ENCODE measurements at places on chromosomes 3 and 15.
A peak's percentile ranks its signal among the peaks of the same experiment; 100 is the strongest.

GRCh38 chr3:7038394-7038793, 177.5 kb downstream of the GRM7 start:
- DNase-seq, result no peak

GRCh38 chr3:194401346-194401745, 2.3 kb upstream of the GP5 start:
- no peak for DNase-seq

DNA sequence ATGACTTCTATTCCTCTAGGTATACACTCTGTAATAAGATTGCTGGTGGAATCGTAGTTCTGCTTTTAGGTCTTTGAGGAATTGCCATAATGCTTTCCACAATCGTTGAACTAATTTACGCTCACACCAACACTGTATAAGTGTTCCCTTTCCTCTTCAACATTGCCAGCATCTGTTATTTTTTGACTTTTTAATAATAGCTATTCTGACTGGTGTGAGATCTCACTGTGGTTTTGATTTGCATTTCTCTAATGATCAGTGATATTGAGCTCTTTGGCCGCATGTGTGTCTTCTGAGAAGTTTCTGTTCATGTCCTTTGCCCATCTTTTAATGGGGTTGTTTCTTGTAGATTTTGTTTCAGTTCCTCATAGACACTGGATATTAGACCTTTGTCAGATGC, 12.8 kb downstream of the NXPE3 start:
- DNase-seq, result no peak

DNA sequence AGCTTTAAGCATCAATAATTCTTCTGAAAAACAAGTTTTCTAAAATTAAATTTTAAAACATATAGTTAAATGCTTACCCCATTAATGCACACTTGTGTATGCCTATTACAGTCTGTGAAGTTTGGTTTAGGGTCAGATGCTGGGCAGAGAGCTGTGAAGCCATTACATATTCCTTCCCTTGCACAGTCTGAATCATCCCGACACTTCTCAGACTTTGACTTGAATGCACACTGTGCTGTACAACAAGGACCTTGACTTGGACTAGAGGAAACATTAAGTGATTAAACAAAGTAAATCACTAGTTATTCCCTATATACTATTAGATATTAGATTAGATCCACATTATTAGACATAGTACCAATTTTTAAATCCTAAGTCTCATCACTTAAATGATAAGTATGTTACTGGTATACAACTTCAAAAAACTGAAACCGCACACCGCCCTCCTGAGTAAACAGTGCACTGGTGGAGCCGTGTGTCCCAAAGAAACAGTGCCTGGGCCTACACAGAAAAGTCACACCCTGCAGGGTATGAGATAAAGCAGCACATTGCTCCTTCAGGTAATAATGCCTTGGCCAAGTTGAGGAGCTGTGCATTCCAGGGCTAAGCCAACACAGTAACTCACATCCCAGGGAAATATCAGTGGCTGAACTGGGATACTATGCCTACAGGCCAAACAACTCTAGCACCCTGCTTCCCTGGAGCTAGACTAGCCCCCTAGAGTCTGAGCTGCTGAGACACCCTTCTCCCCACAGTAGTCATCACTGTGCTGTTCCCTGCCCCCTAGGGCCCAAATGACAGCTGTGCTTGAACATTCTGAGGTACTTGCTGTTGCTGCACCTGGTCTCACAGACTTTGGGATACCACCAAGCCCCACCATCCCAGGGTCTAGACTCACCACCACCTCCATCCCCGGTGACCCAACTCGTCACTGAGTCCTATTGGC, 137.5 kb downstream of the ADAM10 start:
- no peak for DNase-seq

GRCh38 chr3:61955483-61955882, 394.1 kb downstream of the PTPRG start:
- no peak for DNase-seq

DNA sequence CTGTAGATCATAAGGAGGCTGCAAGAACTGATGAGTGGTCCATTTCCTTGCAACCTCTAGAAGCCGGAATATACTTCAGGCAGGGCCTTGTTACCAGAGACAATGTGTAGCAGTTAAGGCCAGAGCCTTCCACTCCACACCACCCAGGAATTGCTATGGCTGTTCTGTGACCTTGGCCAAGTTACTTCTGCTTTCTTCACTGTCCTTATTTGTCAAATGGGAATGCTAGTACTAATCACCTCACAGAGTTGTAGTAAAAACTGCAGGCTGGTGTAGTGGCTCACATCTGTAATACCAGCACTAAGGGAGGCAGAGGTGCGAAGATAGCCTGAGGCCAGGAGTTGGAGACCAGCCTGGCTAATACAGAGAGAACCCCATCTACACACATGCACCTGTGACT, 28.7 kb upstream of the RPN1 start:
- DNase-seq, result no peak

GRCh38 chr15:95196176-95196915, 965.0 kb downstream of the MCTP2 start:
- no peak for DNase-seq

GRCh38 chr15:75209289-75209676, 7.6 kb downstream of the C15orf39 start:
- DNase-seq, result no peak

- no peak for DNase-seq
Measured at GRCh38 chr15:73881579-73882320, 8.4 kb downstream of the TBC1D21 start.

DNA sequence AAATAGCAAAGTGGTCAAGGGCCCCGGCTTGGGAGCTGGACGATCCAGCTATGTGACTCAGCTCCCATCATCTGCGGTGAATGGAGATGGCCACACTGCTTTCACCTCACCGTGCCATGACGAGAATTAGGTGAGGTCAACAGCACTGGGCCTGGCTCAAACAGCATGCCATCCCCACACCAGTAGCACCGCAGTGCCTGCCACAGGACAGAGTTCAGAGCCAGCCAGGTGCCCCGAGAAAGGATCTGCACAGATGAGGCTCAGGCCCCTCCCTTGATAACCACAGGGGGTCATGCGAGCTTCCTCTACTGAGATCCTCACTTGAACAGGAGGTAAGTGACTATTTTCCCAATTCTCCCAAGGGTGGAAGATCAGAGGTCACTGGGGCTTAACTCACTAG, 29.4 kb downstream of the ZXDC start:
- DNase-seq, result no peak

DNA sequence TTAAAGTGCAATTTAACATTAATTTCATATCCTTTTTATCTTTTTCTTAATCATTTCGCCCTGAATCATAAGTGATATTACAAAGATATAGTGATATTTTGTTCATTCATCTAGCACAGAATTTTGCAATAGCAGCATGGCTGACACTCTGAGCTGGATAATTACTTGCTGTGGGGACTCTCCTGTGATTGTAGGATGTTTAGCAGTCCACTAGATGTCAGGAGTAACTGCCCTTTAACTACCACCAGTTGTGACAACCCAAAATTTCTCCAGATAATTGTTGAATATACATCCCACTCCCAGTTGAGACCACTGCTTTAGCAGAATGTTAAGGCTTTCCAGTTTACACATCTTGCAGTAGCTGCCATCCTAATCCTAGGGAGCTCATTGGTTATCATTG, 196.8 kb upstream of the MBNL1 start:
- DNase-seq, result peak; percentile 72

- peak; percentile 98 for DNase-seq
Measured at GRCh38 chr15:84653910-84654688, at the start of gene WDR73. Gene WDR73 (minus strand): TSS chr15:84654283. CDS start chr15:84654274, 9 bp downstream.

DNA sequence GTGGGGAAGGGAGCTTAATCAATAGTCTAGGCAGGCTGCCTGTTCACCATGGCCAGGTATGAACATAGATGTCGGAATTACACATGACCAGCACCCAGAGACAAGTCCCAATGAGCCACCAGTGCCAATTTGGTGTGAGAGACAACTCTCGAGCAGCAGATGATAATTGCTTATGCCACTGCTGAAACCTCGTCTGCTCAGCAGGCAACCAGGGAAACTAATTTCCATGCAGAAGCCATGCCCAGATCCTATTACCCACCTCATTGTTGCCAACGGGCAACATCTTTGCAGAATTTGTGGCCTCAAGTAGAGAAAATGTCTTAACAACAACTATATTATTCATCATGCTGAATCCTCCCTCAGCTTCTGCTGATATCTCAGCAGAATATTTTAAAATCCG, 84.9 kb downstream of the CGGBP1 start:
- no peak for DNase-seq

- peak; percentile 79 for DNase-seq
Measured at GRCh38 chr15:90839187-90840071, 29.0 kb upstream of the FURIN start.

DNA sequence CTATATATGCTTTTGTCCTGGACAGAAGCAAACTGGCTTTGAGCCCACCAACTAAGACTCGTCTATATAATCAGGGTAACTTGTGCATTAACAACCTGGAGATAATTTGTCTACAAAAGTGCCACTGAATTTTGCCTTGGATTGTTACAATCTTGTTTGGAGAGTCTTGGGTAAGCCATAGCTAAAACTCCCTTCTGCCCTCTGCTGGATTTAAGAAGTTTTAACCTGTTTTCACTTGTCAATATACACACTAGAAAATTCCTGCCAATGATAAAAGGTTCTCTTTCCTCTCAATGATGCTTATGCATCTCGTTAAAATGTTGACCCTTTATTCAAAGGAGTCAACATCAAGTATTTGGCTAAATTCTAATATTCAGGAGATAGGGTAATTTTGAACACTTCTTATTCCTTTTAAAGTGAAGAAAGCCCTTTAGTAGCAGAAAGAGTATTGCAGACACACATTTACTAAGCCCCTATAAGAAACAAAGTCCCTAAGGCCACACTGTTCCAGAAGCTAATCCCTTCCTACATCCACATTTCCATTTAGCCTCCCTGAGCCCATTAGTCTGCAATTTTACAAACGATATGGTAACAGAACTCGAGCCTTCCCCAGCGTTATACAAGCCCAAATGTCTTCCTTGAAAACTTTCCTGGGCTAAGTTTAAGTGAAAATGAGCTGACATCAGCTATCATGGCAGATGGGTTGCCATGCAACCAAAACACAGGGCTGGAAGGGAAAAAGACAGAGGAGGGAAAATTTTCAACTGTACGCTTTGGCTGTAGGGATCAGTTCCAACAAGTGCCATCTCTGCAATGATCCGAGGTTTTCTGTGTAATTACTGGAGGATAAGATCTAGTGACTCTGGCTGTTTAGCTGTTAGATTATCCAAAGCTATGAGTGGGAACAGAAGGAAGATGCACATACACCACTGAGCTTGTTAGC, 75.9 kb upstream of the FGF12 start:
- peak; percentile 50 for DNase-seq

- no peak for DNase-seq
Measured at GRCh38 chr3:132723024-132723950, 1.1 kb upstream of the NPHP3 start.

- no peak for DNase-seq
Measured at GRCh38 chr3:133845127-133845526, 39.5 kb downstream of the SRPRB start.

GRCh38 chr3:14429640-14430039, 27.2 kb downstream of the SLC6A6 start:
- DNase-seq, result peak; percentile 48

DNA sequence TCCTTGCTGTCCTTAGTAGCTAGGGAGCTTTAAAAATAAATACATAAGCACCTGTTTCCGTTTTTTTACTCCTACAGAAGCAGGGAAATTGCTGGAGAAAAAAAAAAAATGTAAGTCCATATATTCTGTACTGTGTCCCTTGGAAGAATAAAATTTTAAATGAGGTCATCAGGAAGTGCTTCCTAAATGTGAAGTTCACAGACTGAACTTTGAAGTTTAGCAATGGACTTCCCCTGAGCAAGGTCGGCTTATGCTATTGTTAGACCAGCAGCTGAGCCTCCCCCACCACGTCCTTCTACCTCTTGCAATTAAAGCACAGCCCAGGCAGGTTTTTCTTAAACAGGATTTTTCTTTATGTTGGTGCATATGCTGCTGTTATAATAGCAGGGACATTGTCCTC, 26.3 kb downstream of the LIPC start:
- DNase-seq, result peak; percentile 74

DNA sequence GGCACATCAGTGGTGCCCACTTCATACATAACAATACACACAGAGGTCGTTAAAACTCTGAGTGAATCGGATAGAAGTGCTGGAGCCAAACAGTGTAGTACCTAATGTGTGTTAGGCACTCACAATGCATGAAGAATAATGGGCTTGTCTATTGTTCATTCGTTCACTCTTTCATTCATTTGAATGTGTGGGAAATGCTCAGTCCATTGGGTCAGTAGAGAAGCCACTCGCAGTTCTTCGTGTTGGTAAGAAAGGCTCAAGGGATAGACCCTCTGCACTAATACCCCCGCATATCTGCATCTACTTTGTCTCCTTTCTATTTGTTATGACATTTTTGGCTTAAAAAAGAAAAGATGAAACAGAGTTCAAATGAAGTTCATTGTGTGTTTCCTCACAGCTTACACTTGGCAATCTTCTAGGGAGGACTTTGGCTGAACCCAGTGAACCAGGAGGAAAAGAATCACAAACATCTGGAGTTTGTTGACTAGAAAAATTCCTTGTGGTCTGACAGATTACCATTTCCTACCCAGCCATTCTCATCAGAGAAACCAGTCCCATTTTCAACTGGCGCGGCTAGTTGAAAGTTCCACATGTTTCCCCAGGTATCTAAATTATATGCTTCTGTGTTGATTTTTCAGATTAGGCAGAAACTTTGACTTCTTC, 32.8 kb upstream of the MFSD1 start:
- DNase-seq, result no peak

- peak; percentile 26 for DNase-seq
Measured at GRCh38 chr15:80744826-80745225, 34.3 kb upstream of the CEMIP start.

DNA sequence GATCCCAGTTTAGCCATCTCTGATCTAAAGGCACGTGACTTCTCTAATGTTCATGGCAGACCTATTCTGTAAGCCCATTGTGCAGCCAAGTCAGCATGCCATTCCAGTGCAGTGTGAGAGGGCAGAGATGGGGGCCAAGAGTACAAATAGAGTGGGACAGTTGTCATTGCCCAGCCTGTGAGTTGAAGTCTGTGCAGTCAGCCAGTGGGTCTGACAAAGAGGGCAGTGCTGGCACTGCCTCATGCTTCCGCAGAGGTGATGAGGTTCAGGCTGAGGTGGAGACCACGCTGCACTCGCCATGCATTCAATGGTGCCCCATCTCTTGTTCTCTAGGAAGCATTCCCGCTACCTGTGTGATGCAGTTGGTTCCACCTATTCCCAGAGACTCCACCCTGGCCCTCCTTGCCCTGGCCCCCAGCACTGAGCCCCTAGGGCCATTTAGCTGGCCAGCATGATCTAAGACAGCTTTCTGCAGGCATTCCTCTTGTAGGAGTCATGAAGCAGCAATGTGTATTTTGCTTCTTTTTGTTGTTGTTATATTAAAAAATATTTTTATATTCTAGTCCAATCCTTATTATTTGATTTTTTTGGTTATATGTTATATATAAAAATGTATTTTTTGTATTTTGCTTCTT, 3.7 kb downstream of the MRAS start:
- no peak for DNase-seq

- DNase-seq, result no peak
Measured at GRCh38 chr3:186025161-186025560, 83.7 kb downstream of the ETV5 start.

GRCh38 chr3:186057594-186057993, 51.3 kb downstream of the ETV5 start:
- peak; percentile 6 for DNase-seq

Measured in suppressor macrophage treated with lipopolysaccharide for 1 hour (primary cell).